ENCODE measurements at places on chromosomes 12 and 14. TPM values are rescaled to one million over a fixed set of nuclear protein-coding genes. Genes with fewer than 3 reads are reported as not detected.

TSPAN19 gene
- polyA plus RNA-seq: not detected

CNTN1 gene
- polyA plus RNA-seq: not detected

APOF gene
- not detected for polyA plus RNA-seq

RNASE1 gene
- not detected for polyA plus RNA-seq

IFI27 gene
- polyA plus RNA-seq: not detected

GSC gene
- polyA plus RNA-seq: not detected

MYF6 gene
- not detected for polyA plus RNA-seq

FOXG1 gene
- polyA plus RNA-seq: not detected

HOXC12 gene
- polyA plus RNA-seq: not detected

PAH gene
- polyA plus RNA-seq: not detected

FAM186B gene
- not detected for polyA plus RNA-seq

CLEC4D gene
- not detected for polyA plus RNA-seq

CMA1 gene
- polyA plus RNA-seq: not detected

LACRT gene
- polyA plus RNA-seq: not detected

CISTR gene
- not detected for polyA plus RNA-seq

PA2G4 gene
- polyA plus RNA-seq: 222 TPM

HSPA2 gene
- 1.2 TPM for polyA plus RNA-seq

GPRC5A gene
- polyA plus RNA-seq: not detected

LBHD2 gene
- polyA plus RNA-seq: not detected

ARPC3 gene
- 1,121 TPM for polyA plus RNA-seq

CARMIL3 gene
- 0.82 TPM for polyA plus RNA-seq

NAV3 gene
- polyA plus RNA-seq: not detected

PDE3A gene
- not detected for polyA plus RNA-seq

B4GALNT1 gene
- polyA plus RNA-seq: not detected

WNT1 gene
- 0.86 TPM for polyA plus RNA-seq

ULK1 gene
- not detected for polyA plus RNA-seq

ANHX gene
- polyA plus RNA-seq: not detected
